ENCODE measurements at places on chromosomes 1 and 21. TPM values are rescaled to one million over a fixed set of nuclear protein-coding genes. Genes with fewer than 3 reads are reported as not detected.

SRGAP2C gene
- total RNA-seq, result 58.1 TPM

FOXD3 gene
- total RNA-seq, result not detected

SV2A gene
- 183 TPM for total RNA-seq

BSND gene
- not detected for total RNA-seq

TCEANC2 gene
- total RNA-seq, result 8.3 TPM

MMEL1 gene
- total RNA-seq, result 4.6 TPM

ELF3 gene
- total RNA-seq, result not detected

SOD1 gene
- total RNA-seq, result 137 TPM

GBP5 gene
- 0.23 TPM for total RNA-seq

VCAM1 gene
- 51.0 TPM for total RNA-seq

PRR9 gene
- not detected for total RNA-seq

CD1D gene
- total RNA-seq, result 0.23 TPM

SLC30A2 gene
- not detected for total RNA-seq

GREM2 gene
- total RNA-seq, result 5.3 TPM

HMCN1 gene
- total RNA-seq, result 4.4 TPM

SPRR5 gene
- total RNA-seq, result not detected

S100A7A gene
- total RNA-seq, result not detected

DPT gene
- total RNA-seq, result not detected

ZFP69 gene
- total RNA-seq, result 12.0 TPM

GAS5 gene
- total RNA-seq, result 398 TPM

NUF2 gene
- 6.9 TPM for total RNA-seq

AK4 gene
- 14.5 TPM for total RNA-seq

IL10 gene
- total RNA-seq, result 0.46 TPM

AKNAD1 gene
- 2.8 TPM for total RNA-seq

TEDDM1 gene
- not detected for total RNA-seq

SPAG17 gene
- total RNA-seq, result 8.8 TPM

KCNE2 gene
- total RNA-seq, result 0.23 TPM

FAM131C gene
- 4.6 TPM for total RNA-seq

CLCA4 gene
- not detected for total RNA-seq

ADAM30 gene
- total RNA-seq, result not detected

PWP2 gene
- total RNA-seq, result 3.5 TPM

MROH9 gene
- not detected for total RNA-seq

SH2D1B gene
- not detected for total RNA-seq

ANKRD65 gene
- 1.6 TPM for total RNA-seq

PLXNA2 gene
- total RNA-seq, result 47.5 TPM

OVAAL gene
- not detected for total RNA-seq

CR1 gene
- total RNA-seq, result 0.46 TPM

CCDC24 gene
- total RNA-seq, result 6.2 TPM

RAP1GAP gene
- total RNA-seq, result 47.1 TPM

PEA15 gene
- 167 TPM for total RNA-seq

ZBTB8B gene
- total RNA-seq, result 16.4 TPM

ACTL8 gene
- total RNA-seq, result 0.23 TPM

HSF2BP gene
- total RNA-seq, result 2.5 TPM

ZFP69B gene
- 10.6 TPM for total RNA-seq

SIK1 gene
- 6.5 TPM for total RNA-seq

COL24A1 gene
- 3.2 TPM for total RNA-seq

KHDRBS1 gene
- 102 TPM for total RNA-seq

LRRC8B gene
- 23.3 TPM for total RNA-seq

LPAR3 gene
- 0.46 TPM for total RNA-seq

TNN gene
- total RNA-seq, result 0.69 TPM

All from diencephalon (tissue), 1 donor.